ENCODE measurements at places on chromosomes 2 and 18.
A peak's percentile ranks its signal among the peaks of the same experiment; 100 is the strongest.

GRCh38 chr2:126668254-126668653, 12.3 kb downstream of the GYPC start:
- DNase-seq = no peak

GRCh38 chr2:164671664-164672396, 50.5 kb upstream of the GRB14 start:
- peak; percentile 72 for DNase-seq

DNA sequence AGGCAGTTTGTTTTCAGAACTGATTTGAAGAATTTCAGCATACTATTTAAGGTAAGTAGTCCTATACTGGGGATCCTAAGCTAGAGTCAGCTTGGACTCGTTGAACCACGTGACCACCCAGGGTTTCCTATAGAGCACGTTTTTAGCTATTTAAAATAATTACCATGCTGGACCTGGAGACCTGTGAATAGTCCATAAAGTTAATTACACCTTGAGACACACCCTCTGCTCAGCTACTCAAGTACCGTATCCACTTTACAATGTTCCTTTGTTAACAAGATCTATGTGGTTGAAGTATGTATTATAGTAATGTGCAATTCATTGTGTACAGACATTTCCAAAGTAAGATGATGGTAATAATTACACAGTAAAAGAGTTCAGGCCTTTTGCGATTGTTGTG, 67.6 kb downstream of the CRIM1 start:
- DNase-seq = no peak

DNA sequence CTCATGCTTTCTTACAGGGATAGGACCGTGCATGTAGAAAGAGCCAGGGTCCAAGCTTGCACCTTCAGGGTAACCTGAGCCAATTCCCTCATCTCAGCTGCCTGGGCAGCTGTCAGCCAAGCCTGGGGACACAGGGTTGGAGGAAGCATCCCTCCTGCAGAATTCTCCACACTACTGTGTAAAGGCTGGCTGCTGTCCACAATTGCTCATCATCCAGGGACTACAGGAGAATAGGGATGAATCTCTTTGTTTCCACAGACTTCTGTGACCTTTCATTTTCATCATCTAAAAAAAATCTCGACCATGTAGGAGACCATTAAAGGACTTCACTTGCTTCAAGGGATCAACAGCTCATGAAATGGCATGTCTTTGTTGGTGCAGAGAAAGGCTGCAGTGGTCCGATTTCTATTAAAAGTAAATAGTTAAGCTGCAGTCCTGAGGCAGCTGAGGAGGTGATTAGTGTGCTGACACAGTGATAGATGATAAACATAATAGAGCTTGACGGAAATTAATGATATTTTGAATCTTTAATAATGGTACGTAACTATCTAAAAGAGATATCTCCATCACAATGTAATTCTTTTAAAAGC, 74.4 kb upstream of the COPS8 start:
- DNase-seq = no peak

DNA sequence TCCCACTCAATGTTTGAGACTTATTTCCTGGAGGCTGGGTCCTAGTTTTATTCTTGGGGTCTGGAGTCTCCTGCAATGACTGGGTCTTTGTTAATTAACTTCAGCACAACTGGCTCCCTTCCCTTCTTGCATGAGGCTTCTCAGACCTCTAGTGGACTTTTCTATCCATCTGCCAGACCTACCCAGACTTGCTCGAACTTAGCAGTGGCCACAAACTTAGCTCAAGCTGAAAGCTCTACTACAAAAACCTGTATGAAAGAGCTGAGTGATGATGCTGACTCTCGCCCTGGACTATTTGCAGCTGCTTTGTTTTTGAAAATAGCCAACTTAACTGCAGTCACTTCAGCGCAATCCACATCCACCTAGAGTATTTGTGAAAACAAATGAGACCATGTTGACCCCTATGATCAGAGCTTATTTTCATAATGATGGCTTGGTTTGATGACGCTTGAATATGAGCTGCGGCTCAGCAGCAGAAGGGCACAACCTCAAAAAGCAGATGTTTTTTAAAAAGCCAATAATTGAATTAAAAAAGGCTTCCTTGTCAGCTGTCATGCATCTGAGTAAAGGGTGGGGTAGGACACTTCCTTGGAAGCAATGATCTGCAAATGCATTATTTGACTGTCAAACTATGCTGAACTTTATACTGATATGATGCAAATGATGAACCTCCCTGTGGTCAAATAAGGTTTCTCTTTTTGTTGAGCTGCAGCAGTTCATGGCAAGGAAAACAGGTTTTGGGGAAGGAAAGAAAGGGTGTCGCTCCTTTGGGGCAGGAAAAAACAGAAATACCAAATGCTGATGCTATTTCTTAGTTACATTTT, 10.6 kb upstream of the ANXA4 start:
- DNase-seq = no peak

GRCh38 chr2:128536925-128537620, 218.4 kb upstream of the HS6ST1 start:
- DNase-seq = peak; percentile 79

GRCh38 chr18:50315100-50315871, 27.8 kb upstream of the CXXC1 start:
- DNase-seq = no peak

DNA sequence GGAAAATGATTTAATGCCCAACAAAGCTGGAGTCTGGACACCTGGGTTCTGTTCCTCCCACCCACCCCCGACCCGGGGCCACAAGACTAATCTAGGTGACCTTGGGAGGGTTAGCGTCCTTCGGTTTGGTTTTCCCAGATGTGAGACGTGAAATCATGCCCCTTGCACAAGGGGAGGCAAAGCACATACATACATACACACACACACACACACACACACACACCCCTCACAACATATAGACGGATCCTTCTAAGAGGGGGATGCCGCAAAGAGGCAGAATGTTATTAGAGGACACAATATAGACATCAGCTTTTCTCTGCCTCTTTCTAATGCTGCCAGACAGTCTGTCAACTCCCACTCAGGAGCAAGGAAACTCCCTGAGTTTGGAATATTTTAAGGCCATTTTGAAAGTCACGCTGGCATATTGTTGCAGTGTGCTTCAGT, 616 bp upstream of the RBMS1 start:
- DNase-seq = peak; percentile 37

GRCh38 chr2:7438855-7439254, 521.6 kb downstream of the RNF144A start:
- no peak for DNase-seq

DNA sequence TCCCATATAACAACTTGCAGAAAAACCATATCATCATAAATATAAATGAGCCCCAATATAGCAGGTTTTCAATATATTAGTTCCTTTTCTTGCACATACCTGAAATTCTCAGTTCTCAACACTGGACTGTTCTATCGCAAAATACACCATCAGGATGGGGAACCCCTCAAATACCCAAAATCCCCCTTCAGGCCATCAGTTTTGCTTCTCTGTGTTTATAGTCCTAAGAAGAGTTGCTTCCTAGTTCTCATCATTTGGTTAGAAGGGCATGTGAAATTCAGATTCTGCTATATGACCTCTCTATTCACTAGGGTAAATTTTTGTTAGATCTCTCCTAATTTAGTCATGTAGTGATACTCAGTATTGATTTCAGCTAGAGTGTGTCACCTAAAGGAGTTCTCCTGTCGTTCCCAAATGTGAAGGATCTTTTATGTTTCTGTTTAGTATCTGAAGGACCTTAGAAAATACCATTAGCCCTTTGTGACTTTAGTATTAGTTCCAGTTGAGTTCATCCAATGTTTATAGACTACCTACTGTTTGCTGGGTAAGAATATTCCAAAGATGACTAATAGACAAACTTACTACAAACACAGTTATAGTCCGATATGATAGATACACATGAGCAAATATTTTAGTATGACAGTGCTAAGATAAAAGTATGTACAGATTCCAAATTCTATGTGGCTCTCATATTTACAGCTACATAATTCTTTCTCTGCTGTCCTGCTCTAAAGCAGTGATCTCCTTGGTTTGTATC, 115.8 kb downstream of the TTC27 start:
- no peak for DNase-seq

DNA sequence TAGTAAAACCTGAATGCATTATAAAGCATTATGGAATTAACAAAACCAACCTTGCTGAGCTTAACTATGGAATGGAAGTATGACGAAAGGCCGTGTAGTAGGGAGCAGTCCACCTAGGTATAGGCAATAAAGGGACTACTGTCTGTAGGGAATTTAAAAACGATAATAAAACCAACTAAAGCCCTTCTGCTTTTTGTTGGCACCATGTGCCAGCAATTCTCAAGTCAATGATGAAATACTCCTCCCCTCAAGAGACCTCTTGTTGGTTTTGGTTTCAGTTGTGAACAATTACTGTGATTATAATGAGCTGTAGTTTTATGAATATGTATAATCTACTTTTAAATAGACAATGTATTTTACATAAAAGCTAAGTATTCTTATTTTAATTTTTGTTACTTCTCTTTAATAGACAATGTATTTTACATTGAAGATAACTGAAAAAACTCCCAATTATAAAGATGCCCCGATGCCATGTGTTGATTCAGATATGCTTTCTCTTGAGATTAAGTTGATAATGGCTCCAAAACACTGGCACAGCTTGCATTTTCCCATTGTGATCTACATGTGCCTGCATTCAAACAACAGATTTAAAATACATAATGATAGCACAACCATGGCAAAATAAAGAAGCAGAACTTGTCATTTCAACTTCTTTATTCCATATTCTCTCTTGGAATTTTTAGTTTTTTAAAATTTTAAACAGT, 55.5 kb upstream of the ZDBF2 start:
- no peak for DNase-seq

GRCh38 chr18:75135158-75135725, 73.7 kb downstream of the PTGR3 start:
- DNase-seq = no peak

DNA sequence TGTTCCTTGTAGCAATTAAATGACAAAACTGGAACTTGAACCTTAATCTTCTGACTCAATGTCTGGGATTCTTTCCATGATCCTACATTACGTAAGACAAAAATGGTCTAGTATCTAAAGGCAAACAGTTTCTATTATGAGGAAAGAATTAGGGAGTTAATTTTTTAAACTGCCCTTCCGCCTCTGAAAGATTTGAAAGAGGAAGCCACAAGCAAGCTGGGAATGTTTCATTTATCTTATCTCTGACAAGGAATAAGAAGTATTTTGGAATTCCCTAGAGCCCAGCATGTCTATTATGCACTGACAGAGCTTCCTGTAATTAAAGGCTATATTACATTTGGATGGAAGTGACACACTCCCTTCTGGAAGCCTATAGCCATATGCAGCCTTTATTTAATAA, 558.8 kb upstream of the CDH2 start:
- peak; percentile 84 for DNase-seq

GRCh38 chr18:67386032-67386431, 130.5 kb downstream of the DSEL start:
- no peak for DNase-seq

DNA sequence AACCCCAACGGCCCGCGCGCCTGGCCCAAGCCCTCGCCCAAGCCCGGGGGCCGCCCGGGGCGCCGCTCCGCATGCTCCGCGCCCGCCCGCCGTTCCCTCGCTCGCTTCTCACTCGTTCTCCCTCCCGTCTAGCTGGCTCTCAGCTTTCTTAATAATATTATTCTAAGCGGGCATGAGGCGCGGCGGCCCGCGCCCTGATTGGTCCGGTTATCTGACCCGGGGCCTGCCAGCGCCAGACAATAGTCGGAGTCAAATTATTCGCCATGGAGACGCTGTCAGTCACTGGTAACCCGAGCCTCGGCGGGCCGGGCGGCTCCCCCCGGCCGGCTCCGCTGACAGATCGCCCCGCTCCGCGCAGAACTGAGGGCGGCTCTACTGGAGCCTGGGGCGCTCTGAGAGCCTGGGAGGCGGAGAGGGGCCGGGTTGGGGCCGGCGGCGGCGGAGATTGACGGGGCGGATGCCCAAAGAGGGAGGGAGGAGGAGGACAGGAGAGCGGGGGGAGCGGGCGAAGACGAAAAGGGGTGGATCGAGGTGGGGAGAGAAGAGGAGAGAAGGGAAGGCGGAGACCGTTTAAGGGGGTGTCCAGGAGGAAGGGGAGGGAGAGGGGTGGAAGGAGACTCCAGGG, at the start of gene SIX2:
TSS of gene SIX2 (minus strand) at position 150 of the 625 bp plus-strand sequence. CDS start 342 bp downstream, outside the sequence.
- DNase-seq = peak; percentile 87

DNA sequence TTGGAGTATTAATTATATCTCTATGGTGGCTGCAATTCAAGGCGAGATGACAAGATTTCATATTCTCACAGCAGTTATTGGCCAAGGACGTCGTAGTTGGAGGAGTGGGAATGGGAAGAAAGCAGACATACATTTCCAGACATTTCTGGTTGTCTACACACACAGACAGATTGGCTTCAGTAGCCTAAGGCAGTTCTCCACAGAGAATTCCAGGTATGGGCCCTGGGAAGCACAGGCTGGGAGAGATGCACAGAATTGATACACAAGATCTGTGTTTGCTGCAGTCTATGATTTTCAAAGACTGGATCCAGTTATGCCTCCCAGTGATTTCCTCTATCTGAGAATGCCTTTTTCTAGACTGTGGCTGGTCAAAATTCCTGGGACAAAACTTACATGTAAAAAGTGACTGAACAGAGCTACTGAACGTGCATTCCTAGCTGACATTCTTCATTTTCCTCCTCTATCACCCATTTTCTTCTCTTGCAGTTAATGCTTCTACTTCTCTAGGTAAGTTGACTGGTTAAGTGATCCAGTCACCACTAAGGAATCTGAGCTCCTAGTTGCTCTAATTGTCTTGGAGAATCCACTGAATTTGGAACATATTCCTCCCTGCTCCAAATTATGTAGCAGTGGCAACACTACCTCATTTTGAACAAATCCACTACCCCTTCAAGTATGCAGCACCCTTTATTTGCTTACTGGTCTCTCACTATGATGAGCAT, 386.7 kb upstream of the CDH7 start:
- no peak for DNase-seq

GRCh38 chr2:28835781-28836180, 25.1 kb downstream of the SPDYA start:
- DNase-seq = no peak

- no peak for DNase-seq
Measured at GRCh38 chr2:166170356-166170755, 42.5 kb upstream of the SCN1A start.

DNA sequence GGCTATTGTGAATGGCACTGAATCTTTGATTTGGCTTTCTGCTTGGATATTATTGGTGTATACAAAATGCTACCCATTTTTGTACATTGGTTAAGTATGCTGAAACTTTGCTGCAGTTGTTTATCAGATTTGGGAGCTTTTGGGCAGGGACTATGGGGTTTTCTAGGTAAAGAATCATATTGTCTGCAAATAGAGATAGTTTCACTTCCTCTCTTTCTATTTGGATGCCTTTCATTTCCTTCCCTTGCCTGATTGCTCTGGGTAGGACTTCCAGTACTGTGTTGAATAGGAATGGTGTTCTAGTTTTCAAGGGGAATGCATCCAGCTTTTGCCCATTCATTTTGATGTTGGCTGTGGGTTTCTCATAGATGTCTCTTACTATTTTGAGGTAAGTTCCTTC, 489.1 kb upstream of the LRATD1 start:
- no peak for DNase-seq

GRCh38 chr18:34153711-34154110, 71.0 kb downstream of the NOL4 start:
- peak; percentile 26 for DNase-seq

Measured in AG10803 (cell line).